Fibroblast of skin of back (primary cell): ENCODE measurements at places on chromosomes 13 and 19.

DNA sequence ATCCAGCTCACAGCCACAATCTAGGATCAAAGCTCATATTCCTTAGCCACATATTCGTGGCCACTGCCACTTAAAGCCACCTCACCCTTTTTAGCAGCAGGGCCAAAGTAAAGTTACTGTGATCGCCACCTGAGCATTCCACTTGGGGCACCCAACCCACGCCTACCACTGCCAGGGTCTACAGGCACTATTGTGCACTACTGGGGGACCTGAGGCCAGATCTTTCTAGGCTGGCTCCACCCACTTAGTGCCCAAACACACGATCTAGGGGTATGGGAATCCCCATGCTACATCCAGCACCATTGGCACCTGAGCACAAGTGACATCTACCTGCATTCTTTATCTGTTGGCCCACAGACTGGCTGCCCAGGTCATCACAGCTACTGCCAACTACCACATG, 517.9 kb upstream of the PRR20A start:
- DNase-seq: no peak

GRCh38 chr19:3610745-3611717, 4.4 kb upstream of the TBXA2R start:
- DNase-seq: no peak

GRCh38 chr13:37319031-37319443, 213.6 kb upstream of the CSNK1A1L start:
- no peak for DNase-seq

GRCh38 chr19:43300876-43301765, 31.8 kb upstream of the PSG9 start:
- no peak for DNase-seq

DNA sequence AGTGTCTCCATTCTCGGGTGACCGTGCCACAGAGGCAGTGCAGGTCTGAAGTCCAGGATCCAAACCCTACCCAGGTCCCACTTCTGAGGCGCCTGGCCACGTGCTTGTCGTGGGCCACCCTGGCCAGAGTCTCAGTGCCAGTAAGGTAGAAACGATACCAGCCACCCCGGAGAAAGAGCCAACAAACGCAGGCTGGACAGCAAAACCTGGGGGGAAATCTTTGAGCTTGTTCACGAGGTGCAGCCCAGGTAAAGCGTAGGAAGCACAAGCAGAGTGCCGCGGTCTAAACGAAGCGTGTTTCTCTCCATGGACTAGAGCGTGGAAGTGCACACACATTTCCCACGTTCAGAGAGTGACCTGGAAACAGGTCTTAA, 95.6 kb downstream of the ATP11A start:
- DNase-seq: no peak

DNA sequence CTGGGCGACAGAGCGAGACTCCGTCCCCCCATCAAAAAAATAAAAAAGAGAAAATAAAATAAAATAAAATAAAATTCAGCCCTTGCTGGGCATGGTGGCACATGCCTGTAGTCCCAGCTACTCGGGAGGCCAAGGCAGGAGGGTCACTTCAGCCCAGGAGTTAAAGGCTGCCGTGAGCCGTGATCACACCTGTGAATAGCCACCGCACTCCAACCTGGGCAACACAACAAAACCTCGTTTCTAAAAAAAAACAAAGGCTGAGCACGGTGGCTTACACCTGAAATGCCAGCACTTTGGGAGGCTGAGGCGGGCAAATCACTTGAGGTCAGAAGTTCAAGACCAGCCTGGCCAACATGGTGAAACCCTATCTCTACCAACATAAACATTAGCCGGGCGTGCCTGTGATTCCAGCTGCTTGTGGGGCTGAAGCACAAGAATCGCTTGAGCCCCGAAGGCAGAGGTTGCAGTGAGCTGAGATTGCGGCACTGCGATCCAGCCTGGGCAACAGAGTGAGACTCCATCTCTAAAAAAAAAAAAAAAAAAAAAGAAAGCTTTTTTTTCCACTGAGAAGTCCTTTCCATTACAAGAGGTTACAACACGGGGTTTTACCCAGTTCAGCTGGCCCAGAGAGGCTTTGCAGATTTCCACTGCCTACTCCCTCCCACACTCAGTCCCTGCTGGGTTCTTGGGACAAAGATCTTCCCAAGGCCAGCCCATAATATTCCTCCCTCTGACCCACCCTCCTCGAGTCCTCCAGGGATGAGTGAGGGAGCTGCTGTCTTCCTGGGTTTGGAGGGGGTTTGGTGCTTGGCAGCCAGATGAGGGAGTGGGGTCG, 6.4 kb downstream of the ANGPTL4 start:
- DNase-seq: no peak

GRCh38 chr13:107374038-107374437, 806.1 kb upstream of the ARGLU1 start:
- DNase-seq: no peak

- DNase-seq: no peak
Measured at GRCh38 chr13:112061367-112062061, 5.4 kb upstream of the SOX1 start.

GRCh38 chr19:55341171-55341588, 1.5 kb downstream of the KMT5C start:
- DNase-seq: peak; percentile 61

DNA sequence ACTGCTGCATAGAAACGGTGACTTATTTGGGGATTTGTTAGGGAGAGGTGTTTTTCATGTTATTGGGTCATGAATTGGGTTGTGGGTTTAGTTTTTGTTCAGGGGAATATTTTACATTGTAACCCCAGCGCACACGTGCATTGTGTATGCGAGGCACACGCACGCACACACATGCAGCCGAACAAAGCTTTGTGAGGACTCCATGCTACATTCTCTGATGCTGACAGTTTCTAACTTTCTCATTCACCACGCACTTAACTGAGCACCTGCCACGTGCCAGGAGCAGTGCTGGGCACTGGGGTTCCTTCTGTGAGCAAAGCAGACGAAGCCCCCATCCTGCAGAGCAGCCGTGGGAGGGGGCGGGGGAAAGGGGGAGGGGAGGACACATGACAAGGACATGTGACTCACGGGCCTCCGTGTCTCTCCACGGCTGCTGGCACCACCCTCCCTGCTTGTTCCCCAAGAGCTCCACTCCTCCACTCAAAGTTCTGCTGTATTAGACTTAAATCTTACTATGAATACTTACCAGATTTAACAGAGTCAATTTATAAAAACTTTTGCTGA, 55.6 kb downstream of the SLC7A9 start:
- DNase-seq: no peak

DNA sequence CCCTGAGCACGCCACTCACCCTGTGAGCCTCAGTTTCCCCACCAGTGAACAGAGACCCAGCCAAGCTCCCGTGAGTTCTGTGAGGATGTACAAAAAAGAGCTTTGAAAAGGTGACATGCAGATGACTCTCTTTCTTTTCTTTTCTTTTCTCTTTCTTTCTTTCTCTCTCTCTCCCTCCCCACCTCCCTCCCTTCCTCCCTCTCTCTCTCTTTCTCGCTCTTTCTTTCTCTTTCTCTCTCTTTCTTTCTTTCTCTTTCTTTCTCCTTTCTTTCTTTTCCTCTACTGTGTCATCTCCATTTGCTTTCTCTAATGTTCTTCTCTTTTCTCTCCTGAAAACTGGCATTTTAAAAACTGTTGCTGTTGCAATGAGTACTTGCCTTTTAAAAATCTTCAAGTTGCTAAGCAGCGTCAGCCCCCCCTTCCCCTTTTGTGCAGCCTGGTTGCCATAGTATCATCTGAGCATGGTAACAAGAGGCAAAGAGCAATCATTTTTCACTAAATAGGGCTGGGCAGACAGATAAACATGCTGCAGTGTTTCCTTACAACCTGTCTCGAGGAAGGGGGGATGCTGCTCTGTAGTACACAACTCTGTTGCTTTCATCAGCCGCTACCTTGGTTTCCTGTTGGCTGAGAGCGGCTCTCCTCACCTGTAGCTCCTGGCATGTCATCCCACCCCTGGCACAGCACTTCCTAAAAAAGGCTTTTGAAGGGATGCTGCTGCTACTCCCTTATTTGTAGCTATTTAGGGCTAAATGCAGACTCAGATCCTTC, 108.7 kb upstream of the MBNL2 start:
- DNase-seq: no peak

DNA sequence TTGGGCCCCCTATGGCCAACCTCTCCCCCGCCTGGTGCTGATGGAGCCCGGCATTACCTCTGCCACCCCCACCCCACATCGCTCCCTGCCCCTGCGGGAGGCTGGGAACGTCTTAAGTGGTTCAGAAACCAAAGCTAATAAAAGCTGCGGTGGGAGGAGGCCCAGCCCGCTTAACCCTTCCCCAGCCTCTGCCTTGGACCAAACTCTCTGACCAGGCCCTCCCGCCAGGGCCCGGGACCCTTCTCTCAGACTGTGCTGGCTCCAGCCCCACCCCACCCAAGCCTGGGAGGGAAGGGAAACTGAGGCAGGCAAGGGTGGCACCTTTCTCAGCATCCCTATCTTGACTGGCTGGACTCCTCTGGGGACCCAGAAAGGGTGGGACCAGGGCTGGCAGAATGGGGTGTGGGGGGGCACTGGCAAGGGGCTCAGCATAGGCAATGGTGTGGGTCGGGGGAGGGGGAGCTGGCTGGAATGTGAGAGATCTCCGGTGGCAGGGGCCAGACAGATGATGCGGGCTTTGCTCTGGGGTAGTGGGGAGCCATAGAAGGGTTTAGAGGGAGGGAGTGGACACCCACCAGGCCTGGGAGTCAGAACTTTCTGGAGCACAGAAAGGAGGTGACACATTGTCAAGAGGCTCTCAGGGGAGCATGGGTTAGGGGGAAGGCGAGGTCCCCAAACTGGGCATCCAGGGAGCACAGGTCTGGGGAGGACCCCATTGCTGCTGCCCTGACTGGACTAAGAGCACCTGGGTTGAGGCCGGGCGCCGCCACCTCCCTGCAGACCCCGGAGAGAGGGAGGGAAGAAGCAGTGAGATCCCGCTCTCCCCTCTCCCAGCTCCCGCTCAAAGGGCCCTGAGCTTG, 21.9 kb downstream of the SMIM24 start:
- DNase-seq: peak; percentile 57

GRCh38 chr19:17302391-17303166, 646 bp downstream of the ABHD8 start:
- DNase-seq: no peak

DNA sequence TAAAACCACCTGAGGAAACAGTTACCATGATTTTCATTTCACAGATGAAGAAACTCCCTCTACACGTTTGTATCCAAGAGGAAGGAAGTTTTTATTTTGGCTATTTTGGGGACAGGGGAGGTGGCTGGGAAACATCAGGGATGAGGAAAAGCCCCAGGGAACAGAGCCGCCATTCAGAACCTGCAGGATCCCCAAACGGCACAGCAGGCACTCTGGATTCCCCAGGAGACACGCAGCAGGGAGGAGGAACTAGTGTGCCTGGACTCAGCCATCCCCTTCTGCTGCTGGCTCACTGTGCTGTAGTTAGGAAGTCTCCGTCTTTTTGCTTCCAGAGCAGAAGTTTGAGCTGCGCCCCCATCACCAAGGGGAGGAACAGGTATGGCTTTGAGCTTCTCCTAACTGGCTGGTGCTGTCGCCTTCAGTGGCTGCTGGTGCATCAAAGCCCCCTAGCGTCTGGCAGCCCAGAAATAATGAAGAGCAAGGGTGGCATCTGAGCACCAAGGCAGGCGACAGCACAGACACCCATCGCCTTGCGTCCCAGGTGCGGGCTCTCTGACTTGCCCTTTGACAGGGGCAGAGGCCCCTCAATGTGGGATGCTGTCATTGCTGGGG, 4.2 kb downstream of the NAPA start:
- DNase-seq: no peak

GRCh38 chr13:25963674-25964073, 88.1 kb downstream of the SHISA2 start:
- DNase-seq: peak; percentile 45

DNA sequence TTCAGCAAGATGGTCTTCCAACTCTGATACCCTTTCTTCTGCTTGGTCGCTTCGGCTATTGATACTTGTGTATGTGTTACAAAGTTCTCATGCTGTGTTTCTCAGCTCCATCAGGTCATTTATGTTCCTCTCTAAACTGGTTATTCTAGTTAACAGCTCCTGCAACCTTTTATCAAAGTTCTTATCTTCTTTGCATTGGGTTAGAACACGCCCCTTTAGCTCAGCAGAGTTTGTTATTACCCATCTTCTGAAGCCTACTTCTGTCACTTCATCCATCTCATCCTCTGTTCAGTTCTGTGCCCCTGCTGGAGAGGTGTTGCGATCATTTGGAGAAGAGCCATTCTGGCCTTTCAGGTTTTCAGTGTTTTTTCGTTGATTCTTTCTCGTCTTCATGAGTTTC, 18.7 kb downstream of the ACOD1 start:
- DNase-seq: no peak

- no peak for DNase-seq
Measured at GRCh38 chr13:32316028-32316339, 676 bp downstream of the BRCA2 start.

DNA sequence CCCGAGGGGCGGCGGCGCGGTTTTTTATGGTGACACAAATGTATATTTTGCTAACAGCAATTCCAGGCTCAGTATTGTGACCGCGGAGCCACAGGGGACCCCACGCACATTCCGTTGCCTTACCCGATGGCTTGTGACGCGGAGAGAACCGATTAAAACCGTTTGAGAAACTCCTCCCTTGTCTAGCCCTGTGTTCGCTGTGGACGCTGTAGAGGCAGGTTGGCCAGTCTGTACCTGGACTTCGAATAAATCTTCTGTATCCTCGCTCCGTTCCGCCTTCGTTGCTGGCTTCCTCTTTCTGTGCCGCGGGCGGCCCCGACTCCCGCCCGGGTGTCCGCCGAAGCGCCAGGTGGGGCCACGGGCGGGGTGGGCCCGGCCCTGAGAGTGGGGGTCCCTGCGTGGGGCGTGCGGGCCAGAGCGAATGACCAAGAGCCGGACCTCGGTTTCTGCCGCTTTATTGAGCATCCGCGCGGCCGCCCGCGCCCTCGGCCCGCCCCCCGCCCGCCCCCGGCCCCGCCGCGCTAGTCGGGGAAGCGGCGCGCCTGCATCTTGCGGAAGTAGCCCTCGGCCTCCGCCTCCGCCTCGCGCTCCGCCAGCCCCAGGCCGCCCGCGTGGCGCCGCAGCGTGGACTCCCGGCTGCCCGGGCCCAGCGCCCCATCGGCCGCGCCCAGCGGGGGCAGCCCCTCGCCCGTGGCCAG, 9.6 kb downstream of the PLPPR3 start:
- no peak for DNase-seq

DNA sequence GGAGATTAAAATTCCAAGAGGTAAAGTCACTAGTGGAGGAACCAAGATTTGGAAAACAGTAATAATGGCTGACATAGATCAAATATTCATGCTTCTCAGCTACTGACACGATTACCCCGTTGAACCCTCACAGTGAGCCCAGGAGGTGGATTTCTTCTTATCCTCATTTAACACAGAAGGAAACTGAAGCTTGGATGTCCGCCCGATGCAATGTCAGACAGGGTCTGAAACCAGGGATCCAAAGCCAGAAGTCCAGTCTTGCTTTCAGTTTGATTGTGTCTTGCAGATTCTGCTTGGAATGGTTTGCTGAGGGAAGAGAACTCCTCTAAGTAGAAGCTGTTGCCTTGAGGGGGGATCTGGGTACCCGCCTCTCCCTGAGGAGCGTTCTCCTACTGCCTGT, 404.7 kb downstream of the KCNRG start:
- no peak for DNase-seq

- no peak for DNase-seq
Measured at GRCh38 chr13:47415048-47415447, 518.2 kb upstream of the HTR2A start.

GRCh38 chr13:48110931-48111721, 16.2 kb upstream of the MED4 start:
- DNase-seq: no peak
